ENCODE measurements at places on chromosomes 11 and 22.

DNA sequence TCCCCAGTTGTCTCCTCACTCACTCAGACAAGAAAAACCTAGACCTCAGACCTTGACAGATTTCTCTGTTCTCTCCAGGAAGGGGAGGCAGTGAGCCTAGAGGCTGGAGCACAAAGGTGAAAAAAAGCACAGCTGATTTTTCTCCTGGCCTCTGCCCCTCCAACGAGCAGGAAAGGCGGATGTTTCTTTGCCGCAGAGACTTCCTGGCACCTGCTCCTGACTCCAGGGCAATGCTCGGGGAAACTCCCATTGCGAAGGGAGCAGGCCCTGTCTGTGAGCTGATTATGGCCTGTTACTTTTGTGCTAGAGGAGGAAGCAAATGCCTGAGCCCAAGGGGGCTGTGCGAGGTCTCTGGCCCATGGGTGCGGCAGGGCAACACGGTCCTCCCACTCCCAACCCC, 25.4 kb downstream of the MS4A10 start:
- peak; percentile 51 for DNase-seq

DNA sequence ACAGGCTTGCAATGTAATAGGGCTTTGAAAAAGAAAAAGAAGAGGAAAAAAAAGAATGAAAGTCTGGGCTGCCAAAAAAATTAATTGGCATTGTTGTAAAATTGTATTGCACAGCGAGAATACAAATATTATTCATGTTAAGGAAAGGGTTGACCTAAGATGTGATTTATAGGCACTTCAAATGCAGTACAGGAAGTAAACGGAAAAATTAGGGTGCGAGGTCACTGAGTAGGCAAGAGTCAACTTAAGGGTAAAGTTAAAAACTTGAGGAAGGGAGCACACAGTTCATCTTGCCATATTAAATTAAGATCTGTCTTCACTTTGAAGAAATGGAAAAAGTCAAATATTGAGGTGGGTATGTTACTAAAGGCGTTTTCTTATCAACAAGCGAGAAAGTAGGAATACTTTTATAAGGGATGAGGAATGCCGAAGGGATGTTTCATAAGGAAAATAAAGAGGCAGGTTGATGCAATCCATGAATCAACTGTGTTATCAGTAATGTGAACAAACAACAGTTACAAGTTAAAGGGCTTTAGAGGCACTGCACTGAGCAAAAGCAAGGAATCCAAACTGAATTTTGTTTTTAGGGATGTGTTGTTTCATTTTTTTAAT, 123.0 kb downstream of the WT1 start:
- DNase-seq, result no peak

- DNase-seq, result no peak
Observed at GRCh38 chr11:19869466-19869865, 156.8 kb downstream of the NAV2 start.

- peak; percentile 61 for DNase-seq
Observed at GRCh38 chr11:27485930-27486773, 13.6 kb upstream of the LGR4 start.

- no peak for DNase-seq
Observed at GRCh38 chr22:25437414-25438160, 126.9 kb upstream of the GRK3 start.

DNA sequence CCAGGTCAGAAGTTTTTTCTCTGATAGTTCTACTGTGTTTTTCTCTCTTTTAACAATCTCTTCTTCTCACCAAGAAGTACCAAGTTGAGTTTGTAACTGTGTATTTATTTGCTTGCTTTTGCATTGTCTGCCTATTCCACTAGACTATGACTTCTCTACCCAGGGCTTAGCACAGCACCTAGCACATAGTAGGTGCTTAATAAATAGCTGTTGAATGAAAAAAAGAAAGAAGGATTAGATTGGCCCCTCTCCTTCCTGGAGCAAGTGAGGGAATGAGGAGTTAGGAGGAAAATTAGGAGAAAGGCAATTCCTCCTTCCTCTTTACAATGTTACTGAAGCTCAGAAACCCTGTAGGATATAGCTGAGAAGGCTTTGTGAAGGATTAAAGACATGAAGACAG, 83.3 kb downstream of the FBXO7 start:
- DNase-seq, result no peak

DNA sequence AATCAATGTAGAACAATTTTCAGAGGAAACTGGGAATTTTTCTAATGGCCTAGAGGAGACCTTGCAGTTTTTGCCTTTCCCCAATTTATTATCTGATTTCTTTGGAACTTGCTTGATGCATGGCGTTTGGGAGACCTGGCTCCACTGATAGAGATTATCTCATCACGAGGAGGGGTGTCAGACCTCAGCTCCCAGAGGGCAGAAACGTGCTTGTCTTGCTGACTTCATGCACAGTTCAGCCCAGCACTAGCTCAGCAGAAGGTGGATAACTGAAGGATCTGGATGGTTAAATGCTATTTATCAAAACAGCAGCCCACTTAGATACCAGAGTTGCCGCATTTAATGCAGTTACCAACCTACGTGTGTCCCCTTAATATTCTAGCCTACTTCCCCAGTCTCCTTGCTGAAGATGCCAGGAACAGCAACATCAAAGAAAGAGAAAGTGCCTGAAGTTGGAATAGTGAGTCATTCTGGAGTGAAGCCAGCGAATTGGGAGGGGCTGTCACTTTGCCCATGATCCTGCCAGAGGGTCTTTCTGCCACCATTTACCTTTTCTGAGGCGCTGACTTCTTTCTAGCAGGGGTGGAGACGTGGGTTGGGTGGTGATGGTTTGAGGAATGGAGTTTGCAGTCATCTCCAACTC, 133.5 kb upstream of the CADM1 start:
- no peak for DNase-seq

All from osteoblast (primary cell).